ENCODE measurements at places on chromosomes 4 and X.

GRCh38 chrX:56789518-56790070 is 60.6 kb downstream of the NBDY start:
- DNase-seq = no peak

- no peak for DNase-seq
These were observed 34.2 kb upstream of the CRMP1 start for GRCh38 chr4:5927116-5927515.

DNA sequence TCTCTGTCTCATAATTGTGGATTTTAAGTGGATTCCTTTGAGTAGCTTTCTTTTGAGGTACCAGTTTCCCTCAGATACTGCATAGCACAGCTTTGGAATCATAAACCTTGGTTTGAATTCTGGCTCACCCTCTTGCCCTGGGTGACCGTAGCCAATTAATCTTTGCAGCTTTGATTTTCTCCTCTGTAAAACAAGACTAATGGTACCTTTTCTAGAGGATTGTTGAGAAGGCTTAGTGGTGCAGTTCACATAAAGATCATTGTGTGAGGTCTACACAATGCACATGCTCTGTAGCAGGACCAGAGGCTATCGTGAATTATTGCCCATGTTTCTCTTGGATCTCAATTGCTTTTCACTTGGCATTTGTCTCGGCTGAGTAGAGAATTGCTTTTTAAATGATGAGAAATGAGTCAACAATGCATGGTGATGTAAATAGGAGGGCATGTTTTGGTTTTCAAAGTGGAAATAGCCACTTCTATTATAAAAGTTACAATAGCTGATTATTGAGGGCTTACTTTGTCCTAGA is 47.9 kb downstream of the TMEM131L start:
- no peak for DNase-seq

DNA sequence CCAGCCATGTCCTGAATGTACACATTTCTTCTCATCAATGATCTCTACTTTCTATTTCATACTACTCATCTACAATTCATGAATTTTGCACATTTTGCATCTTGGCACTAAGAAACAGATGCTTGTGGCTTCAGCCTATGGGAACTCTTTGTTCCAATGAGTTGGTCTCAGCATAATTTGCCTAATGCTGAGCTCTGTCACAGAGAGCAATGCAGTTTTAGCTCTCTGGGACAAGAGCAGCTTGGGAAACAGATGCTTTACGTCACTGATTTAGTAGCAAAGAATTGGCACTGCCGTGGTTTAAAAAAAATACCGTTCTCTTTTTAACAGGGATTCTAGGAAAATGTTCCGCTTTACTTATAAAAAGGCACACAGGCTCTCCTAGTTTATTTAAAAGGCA is 162.4 kb downstream of the WDFY3 start:
- DNase-seq = no peak

DNA sequence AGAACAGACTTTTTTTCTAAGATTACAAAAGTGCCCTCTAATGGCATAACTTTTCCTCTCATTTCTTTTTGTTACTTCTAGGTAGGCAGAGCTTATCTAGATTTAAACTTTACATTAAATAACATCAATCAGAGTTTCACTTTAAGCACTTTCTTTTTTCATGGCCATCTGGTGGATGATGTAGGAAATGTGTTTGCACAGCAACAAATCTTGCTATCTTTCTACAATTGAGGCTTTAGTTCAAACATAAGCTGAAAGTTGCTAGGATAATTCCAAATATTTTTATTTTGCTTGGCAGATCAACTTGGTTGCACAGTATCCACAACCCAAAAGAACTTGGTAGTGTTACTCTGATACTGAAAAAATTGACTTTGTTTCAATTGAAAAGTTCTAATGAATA is 22.0 kb downstream of the NDNF start:
- DNase-seq = no peak

All from NCI-H2107 (cell line).